ENCODE measurements at places on chromosomes 1 and 21.

DNA sequence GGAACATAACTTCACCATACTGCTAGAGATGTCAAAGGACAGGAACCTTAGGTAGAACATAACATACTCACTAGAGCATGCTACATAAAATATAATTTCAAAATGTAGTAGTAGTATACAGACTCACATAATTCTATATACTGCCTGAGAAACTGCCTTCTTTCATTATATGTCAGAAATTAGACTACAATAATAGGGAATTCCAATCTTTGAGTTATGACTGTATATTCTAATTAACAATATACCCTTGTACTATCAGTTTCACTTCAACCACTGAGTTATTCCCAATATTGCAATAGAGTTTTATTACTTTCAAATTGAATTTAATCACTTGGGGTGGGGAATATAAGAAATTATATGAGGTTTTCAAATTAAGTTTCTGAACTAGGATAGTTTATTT, 44.0 kb downstream of the OMA1 start:
- DNase-seq, result no peak

- no peak for DNase-seq
Measured at GRCh38 chr1:58155418-58156123, 391.0 kb downstream of the OMA1 start.

GRCh38 chr1:182869241-182869666, 30.1 kb downstream of the DHX9 start:
- DNase-seq, result no peak

DNA sequence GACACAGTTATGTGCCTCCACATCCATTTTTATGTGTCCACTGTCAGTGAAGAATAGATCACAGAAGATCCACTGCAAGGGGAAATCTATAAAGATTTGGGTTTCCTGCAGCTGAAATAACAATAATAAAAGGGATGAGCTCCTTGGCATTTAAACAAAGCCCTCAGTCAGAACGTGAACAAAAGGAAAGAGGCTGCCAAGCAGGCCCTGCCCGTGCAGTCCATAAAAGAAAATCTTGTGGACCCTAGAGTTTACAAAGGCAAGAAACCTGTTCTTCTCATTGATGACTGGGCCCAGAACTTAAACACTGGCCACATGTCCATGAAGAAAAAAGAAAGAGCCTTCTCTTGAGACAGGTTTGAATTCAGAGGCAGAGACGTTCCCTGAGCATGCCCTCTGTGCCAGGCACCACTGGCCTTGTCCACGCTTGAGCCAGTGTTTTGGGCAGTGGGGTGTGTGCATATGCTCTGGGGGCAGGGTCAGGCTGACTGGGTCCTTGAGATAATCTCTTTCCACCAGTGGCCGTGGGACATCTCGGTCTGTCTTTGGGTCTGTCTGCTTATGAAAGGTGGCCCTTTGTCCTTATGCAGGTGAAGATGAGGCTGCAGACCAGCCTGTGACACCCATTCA, 142.7 kb downstream of the HIVEP3 start:
- DNase-seq, result no peak

- no peak for DNase-seq
Measured at GRCh38 chr1:179950651-179951050, 4.0 kb upstream of the CEP350 start.

DNA sequence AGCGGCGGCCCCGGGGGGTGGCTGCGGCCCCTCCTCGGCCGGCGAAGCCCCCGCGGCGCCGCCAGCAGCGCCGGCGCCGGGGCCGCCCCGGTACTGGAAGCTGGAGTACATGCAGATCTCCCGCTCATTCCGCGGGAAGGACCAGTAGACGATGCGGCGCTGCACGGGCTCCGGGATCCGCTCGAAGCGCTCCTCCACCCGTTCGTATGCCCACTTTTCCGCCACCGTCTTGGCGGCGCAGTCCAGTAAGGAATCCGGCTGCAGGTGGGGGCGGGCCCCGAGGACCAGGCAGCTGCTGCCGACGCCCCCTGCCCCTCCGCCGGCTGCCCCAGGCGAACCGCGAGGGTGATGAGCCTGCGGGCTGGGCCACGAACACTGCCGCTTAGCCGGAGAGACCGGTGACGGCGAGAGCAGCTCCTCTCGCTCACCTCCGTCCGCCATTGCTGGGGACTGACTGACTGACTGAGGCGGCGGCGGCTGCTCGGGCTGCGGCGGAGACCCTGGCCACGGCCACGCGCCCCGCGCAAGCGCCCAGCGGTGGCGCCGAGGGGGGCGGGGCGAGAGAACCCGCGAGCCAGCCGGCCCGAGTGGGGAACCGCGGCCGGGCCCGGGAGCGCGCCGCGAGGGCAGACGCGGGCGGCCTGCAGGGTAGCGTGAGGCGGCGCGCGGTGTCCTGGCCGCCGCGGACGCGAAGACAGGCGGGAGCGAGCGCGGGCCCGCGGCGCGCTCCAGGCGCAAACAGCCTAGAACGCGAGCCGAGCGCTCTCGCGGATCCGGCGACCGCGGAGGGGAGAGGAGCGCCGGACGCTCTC, at the start of gene ZSWIM5:
TSS of gene ZSWIM5 (minus strand) at position 696 of the 812 bp plus-strand sequence. CDS start at position 441, 255 bp downstream.
- DNase-seq, result peak; percentile 52

DNA sequence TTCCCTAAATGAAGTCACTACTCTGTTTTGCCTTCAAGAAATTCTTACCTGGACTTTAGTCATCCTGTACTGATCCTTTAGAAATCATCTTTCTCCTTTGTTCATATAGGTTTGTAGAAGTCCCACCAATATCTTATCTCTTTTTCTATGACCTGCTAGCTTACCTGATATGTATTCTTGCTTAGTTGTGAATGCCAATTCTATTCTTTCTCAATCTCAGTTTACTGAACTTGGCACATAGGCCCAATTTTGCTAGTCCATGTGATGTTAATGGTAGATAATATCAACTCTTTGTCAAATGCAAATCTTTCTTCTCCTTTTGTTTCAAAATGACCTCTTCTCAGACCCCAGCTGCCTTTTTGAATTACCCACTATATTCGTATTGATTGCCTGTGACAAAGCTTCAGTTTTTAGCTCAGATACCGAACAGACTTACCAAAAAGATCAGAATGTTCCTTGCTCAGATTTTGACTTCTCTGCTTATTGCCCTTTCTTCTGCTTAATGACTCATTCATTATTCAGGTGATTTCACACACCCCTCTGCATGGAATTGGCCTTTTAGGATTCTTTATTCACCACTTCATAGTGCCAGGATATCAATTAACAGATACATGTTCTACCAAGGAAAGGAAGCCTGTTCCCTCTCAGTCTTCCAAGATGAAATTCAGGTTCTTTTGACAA, 20.6 kb downstream of the IPO9 start:
- no peak for DNase-seq

DNA sequence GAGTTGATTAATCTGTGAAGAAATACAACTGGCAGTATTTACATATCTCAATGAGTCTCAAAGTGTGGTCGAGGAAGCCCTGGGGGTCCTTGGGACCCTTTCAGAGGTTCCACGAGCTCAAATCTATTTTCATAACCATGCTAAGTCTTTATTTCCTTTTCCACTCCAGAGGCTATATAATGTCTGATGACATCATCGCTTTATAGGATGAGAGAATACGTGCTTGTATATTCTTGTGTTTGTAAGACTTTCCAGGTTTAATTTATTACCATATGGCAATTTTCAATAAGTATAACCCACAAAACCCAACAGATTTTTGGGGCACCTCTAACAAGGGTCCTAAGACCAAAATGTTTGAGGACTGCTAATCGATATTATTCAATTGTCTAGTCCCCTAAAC, 1.4 kb upstream of the SLC19A2 start:
- no peak for DNase-seq

- no peak for DNase-seq
Measured at GRCh38 chr21:29334717-29335428, 36.2 kb downstream of the BACH1 start.

GRCh38 chr1:157133426-157133825, 4.8 kb downstream of the ETV3 start:
- DNase-seq, result peak; percentile 14

GRCh38 chr1:36182734-36183133, 26.8 kb downstream of the MAP7D1 start:
- DNase-seq, result no peak

GRCh38 chr1:55010887-55011217, 12.1 kb downstream of the BSND start:
- DNase-seq, result no peak

DNA sequence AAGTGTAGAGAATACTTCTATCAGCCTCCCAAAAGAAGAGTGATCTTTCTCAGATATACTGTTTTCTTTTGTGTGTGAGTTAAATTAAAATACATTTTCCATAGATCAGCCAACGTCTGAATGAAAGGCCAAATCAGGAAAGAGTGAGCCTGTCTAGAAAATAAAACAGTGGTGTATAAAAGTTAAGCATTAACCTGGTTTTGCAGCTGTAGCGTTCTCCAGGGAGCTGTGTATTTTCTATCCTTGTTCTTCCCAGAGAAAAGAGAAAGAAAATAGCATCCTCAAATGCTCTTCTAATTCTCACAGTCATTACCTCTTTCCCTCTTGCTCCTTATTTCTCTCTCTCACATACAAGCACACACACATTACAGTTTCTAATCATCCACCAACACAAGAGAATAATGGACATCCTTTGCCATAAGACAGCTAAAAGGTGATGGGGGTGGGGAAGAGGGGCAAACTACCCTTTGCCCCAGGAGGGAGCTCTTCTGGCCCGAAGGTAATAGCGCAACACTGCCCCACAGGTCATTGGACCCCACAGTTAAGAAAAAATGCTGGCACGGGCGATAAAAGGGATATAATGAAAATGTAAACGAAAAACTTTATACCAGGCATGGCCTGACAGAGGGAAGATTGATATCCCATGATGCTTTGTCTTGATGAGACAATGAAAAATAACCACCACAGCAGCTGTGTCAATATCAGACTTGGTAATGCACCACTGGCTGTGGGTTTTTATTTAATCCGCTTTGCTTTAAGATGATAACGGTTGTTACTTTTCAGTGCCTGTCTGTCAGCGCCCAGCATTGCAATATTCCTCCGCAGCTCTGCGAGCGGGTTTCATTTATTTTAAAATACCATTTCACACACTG, 150.3 kb downstream of the NUF2 start:
- DNase-seq, result no peak

- no peak for DNase-seq
Measured at GRCh38 chr1:88740784-88741183, 56.7 kb downstream of the PKN2 start.

GRCh38 chr1:98480271-98480670, 181.2 kb upstream of the SNX7 start:
- no peak for DNase-seq

DNA sequence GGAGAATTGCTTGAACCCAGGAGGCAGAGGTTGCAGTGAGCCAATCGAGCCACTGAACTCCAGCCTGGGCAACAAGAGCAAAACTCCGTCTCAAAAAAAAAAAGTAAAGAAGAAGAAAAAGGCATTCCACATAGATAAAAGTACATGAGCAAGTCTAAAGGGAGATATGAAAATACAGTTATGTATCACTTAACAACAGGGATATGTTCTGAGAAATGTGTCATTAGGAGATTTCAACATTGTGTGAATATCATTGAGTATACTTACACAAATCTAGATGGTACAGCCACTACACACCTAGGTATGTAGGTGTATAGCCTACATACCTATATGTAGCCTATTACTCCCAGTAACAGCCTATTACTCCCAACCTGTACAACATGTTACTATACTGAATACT, 12.7 kb downstream of the ARNT start:
- DNase-seq, result no peak

- DNase-seq, result no peak
Measured at GRCh38 chr1:15916916-15917315, 59.0 kb downstream of the ZBTB17 start.

- no peak for DNase-seq
Measured at GRCh38 chr21:38352536-38353219, 95.9 kb downstream of the KCNJ15 start.

GRCh38 chr1:203932556-203932955, 71.2 kb downstream of the SNRPE start:
- DNase-seq, result no peak

DNA sequence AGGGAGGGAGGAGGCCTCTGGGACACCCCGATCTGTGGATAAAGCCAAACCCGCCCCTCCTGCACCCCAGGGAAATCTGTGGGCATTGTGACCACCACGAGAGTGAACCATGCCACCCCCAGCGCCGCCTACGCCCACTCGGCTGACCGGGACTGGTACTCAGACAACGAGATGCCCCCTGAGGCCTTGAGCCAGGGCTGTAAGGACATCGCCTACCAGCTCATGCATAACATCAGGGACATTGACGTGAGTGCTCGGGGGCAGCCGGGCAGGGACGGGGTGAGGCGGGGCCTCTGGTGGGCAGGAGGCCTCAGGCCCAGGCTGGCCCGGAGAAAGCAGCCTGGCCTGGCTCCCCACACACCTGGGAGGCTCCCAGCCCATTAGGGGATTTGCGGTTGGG, 54.7 kb downstream of the ALPL start:
- DNase-seq, result no peak

- no peak for DNase-seq
Measured at GRCh38 chr1:7470904-7471638, 300.0 kb upstream of the VAMP3 start.

DNA sequence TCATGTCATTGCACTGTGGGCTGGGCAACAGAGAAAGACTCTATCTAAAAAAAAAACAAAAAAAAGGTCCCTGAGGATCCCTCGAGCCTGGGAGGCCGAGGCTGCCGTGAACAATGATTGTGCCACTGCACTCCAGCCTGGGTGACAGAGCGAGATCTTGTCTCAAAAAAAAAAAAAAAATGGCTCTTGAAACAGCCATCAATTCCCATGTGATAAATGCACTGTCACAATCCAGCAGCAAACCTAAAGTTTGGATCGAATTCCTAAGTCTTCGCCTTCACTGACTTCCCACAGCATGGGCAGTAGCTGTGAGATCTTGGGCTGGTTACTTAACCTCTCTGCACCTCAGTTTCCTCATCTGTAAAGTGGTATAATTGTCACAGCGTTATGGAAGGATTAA, 43.5 kb downstream of the IGSF3 start:
- no peak for DNase-seq

- DNase-seq, result peak; percentile 78
Measured at GRCh38 chr1:159077120-159077961, 775 bp upstream of the AIM2 start.

DNA sequence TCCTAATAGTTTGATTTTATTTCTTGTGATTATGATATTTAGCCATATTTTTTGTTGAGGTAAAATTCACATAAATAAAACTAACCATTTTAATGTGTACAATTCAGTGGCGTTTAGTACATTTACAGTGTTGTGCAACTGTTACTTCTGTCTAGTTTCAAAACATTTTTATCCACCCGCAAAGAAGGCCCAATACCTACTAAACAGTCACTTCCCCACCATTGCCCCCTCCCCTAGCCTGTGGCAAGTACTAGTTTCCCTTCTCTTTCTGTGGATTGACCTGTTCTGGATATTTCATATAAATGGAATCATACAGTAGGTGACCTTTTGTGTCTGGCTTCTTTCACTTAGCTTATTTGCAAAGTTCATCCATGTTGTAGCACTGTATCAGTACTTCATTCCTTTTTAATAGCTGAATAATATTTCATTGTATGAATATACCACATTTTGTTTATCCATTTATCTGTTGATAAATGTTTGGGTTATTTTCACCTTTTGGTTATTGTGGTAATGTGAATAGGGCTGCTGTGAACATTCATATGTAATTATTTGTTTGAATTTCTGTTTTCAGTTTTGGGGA, 4.1 kb downstream of the FLVCR1 start:
- DNase-seq, result no peak

Data from T-helper 22 cell (primary cell).